Daoy (cell line): ENCODE measurements at places on chromosomes 2 and 18. TPM values are rescaled to one million over a fixed set of nuclear protein-coding genes. Genes with fewer than 3 reads are reported as not detected.

The GLI2 gene
- total RNA-seq: 4.2 and 45.6 TPM in 2 replicates

The CNTNAP5 gene
- total RNA-seq: not detected in 2 replicates

GRCh38 chr2:38156436-38156835 lies 80.5 kb upstream of the CYP1B1 start:
- no peak for DNase-seq

- DNase-seq: no peak
Measured at GRCh38 chr2:172376505-172377125, 50.8 kb upstream of the ITGA6 start.

DNA sequence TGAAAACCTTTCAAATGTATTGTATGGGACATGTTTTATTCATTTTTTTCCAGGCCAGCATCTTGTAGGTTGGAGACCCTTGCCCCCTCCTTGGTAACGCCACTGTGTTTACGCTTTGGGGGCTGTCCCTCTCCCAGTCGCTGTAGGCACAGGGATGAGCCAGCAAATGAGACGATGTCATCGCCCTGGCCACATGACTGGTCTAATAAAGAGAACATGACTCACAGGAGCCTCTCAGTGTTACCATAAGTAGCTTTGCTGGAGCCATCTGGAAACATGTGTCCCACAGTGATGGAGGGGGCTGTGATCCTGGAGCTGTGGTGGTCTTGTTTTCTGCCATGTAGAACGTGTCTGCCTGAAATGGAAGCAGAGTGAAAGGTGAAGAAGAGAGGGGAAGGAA lies 78.9 kb downstream of the CD8B2 start:
- peak; percentile 62 for DNase-seq

DNA sequence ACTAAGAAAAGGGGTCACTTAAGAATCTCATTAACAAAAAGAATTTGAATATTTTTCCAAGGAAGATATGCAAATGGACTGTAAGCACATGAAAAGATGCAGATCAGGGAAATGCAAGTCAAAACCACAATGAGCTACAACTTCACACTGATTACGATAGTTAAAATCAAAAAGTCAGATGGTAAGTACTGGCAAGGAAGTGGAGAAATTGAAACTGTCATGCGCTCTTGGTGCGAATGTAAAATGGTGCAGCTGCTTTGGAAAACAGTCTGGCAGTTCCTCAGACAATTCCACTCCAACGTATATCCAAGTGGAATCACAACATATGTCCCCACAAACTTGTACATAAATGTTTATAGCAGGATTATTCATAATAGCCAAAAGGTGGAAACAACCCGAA lies 81.4 kb downstream of the MSH2 start:
- no peak for DNase-seq

The MAP2 gene
- 0.34 TPM in 1 of 2 replicates, not detected in the other for total RNA-seq

DNA sequence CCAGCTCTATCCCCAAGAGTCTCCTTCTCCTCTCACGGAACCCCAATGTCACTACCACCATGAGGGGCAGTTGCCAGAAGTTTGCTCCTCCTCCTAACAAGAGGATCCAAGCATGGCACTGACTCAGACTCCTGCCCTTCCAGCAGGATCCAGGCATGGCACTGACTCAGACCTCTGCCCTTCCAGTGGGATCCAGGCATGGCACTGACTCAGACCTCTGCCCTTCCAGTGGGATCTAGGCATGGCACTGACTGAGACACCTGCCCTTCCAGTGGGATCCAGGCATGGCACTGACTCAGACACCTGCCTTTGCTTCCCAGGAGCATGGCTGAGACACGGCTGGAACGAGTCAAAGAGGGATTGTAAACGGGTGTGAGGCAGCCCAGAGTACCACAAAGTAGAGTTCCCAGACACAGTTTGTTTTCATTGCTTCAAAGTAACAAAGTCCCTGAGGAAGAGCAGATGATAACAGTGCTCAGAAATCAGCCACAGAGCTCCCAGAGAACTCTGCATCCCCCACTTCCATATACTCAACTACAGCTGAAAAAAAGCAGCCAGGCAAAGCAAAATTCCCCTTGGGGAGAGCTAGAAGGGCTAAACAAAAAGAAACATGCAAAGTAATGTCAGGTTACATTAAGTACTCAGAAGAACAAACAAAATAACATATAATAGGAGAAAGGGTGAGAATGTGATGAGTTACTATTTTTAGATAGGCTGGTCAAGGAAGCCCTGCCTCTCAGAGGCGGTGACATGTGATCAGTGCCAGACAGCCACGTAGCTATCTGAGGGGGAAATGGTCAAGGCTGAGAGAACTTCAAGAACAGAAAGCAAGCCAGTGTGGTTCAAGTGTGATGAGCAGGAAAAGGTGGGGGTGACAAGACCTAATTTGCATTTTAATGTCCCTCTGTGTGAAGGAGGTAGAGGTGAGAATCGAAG lies 3.0 kb downstream of the BUB1 start:
- DNase-seq: peak; percentile 64

The CPLX4 gene
- total RNA-seq: not detected in 2 replicates

The NT5C1B gene
- total RNA-seq: 0.21 TPM in 1 of 2 replicates, not detected in the other

The ZEB2 gene
- 15.1 and 15.2 TPM in 2 replicates for total RNA-seq

DNA sequence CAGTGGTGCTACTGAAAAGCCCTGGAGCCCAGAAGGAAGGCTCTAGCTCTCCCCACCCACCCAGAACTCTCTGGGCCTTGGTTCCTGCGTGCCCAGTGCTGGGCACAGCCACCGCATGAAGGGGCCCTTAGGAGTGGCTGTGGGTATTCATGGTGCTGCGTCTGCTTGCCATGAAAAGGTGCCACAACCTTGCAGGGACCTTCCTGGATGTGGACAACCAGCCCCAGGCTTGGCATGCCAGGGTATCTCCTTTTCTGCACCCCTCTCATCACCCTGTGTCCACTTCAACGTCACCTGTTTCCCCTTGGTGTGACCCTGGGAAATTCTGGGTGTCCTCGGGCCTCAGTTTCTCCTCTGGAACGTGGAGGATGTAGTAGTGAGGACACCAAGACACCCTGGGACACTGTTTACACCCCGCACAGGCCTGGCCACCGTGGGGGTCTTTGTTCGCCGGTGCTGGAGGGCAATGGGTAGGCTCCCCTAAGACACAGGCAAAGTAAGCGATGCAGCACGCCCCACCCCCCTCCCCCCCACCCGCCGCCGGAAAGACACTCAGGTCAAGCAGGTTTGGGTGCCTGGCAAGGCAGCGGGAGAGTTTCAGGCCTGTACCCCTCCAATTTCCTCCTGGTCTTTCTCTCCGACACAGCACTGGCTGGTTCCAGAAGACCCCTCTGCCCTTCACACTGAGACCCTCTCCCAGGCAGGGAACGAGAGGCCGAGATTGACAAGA lies 34.8 kb upstream of the TAF1B start:
- DNase-seq: no peak

The DCDC2C gene
- total RNA-seq: not detected in 2 replicates

DNA sequence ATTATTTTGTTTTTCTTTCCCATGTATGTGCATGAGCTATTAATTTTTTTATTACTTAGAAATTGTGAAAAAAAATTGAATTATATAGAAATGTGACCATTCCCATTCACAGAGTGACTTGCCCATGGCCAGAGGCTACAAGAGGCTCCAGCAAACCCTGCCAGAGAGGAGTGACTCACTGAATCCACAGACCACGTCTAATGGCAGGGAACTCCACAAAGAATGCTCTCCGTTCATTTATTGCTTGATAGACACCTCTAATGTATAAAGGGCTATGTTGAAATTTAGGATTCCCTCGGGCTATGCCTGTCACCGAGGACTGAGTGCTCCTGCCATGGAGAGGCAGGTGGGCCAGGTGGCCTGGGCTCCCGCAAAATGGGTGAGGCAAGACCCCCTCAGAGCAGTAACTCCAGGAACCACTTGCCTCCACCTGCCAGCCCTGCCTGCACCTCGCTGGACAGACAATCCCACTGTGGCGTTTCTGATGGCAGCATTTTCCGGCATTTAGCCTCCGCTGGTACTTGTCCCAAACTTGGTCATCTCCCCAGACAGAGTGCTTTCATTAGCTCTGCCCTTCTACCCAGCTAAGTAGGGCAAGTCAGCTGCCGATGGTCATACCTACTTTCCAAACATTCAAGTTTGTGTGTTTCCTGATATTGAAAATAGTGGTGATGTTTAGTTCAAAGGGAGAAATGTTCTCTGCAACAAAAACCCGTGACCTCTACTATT lies 200.3 kb downstream of the PRKCE start:
- DNase-seq: peak; percentile 78

GRCh38 chr18:21991886-21992285 lies 177.5 kb upstream of the GATA6 start:
- DNase-seq: no peak

GRCh38 chr2:85684380-85684779 lies 9.8 kb upstream of the GNLY start:
- no peak for DNase-seq

DNA sequence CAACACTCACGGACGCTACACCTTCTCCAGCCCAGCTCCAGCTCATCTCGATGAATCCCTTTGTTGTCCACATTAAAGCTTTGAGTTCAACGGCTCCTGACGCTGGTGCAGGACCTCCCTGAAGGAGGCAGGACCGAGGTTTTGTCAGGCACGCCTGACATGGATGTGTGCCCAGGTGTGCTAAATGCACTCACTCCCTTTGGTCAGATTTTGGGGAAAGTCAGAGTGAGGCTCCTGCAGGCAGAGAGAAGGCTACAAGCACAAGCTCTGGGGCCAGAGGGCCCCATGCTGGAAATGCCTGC lies 78.6 kb downstream of the NDUFA10 start:
- DNase-seq: no peak

The EIF2B4 gene
- 40.3 and 49.1 TPM in 2 replicates for total RNA-seq

DNA sequence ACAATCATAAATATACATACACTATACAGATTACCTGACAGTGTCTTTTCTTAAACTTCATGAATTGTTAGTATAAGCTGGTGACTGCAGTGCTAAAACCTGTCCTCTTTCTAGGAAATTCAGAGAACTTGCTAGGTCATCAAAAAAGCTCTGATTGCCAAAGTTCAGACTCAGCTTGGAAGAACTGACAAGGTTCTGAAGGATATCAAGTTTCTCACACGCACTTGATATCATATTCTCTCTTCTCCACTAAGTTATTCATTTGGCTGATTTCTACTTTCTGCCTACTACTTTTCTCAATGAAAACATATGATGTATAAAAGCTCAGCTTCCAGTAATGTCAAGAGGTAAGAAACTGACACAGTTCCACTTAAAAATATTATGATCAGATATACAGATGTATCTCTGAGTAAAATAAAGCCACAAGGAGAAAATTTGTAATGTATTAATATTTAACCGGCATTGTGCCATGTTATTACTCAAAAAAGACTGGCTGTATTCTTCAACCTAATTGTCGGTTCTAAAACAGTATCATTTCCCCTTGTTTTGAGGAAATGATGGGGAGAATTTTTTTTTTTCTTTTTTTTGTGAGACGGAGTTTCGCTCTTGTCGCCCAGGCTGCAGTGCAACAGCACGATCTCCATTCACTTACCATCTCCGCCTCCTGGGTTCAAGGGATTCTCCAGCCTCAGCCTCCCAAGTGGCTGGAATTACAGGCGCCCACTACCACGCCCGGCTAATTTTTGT lies 2.4 kb downstream of the OSBPL1A start:
- DNase-seq: no peak

- DNase-seq: no peak
Measured at GRCh38 chr2:237604960-237605359, 14.4 kb upstream of the RAB17 start.

DNA sequence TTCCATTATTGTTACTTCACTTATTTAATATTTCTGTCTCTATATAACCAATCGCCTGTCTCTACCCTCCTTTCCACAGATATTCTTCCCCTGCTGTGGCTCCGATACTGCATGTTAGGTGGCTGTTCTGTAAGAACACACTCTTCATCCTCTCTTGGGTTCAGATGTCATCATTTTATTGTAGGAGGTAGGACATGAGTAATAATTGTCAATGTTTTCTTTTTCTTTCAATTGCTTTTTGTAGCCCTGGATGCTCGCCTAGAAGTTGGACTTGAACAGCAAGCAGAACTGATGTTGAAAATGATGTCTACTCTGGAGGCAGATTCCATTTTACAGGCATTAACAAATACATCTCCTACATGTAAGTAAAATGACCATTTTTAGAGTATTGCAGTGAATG lies 128.6 kb downstream of the BIRC6 start:
- DNase-seq: no peak

DNA sequence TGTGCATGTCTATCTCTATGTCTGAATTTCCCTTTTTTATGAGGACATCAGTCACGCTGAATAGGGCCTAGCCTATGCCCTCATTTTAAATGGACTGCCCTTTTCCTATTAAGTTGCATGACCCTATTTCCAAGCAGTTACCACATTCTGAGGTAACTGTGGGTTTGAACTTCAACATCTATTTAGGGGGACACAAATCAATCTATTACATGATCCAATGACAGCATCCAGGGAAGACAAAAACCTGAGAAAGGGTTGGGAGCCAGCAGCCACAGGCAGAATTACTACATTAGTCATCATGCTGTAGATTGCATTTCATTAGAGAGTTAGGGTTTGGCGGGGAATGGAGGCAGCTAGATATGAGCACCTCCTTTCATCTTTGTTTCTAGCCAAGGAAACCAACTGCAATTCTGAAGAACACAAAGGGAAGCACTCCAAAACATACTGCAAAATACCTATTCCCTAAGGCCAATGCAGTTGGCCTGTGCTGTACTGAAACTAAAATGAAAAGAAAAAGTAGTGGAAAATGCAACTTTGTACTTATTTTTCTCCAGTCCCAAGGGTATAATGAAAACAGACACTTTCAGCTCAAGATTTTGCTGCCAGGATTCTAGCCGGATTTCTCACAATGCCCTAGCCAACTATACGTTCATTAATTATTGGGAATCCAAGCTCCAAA lies 40.4 kb upstream of the C1D start:
- peak; percentile 41 for DNase-seq

DNA sequence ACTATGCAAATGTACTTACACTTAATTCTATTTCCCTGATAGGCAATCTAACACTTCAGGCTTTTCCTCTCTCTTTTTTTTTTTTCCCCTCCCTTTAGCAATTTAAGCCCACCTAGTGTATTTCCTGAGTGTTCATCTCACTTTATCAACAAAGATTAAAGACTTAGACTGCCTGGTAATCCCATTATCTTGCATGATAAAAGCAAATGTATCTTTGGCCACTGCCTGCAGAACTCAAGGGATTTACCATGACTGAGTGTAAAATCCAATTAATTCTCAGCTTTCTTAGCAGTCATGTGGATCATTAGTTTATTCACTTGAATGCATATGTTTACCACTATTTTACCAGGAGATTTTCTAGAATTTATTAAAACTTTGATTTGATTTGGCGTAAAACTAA lies 1102.2 kb upstream of the GYPC start:
- DNase-seq: no peak

DNA sequence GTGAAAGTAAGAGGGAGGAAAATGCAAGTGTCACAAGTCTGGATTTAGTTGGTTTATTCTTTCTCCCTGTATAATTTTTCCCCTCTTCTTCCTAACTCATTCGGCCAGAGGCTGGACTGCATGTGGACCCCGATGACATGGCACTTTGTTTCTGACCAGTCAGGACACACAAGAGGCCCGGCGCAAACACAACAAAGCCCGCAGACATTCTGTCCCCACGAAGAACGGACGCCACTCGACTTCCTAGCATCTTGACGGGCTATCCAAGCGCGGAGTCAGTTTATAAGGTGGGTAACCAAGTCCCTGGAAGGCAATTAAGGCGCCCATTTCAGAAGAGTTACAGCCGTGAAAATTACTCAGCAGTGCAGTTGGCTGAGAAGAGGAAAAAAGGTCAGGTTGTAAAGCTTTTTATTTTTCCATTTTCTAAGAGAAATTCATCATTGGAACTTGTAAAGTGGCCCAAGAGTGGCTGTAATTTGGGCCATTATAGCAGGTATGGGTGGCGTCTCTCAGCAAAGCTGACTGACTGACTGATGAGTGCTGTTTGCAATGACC lies at the start of gene TPO:
Gene TPO (plus strand): TSS at position 308 of the 555 bp plus-strand sequence. CDS start 946 bp downstream, outside the sequence.
- no peak for DNase-seq
